ENCODE measurements at places on chromosomes 6 and 20.

DNA sequence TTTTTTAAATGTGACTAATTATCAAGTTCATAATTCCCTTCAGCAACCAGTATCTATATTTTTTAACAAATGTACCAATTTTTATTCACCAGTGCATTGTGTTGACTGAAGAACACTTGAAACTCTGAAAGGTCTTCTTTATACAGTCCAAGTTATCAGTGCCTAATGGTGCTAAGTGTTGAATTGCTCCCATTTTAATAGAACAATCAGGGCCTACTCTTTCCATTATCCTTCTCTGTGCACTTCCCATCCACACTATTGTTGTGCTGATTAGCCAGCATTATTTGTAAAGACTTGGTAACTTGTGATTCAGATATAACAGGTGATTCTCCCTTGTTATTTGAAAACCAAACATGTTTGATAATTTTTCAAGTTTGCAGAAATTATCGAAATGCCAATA lies 1209.7 kb upstream of the MAP3K7 start:
- no peak for DNase-seq

DNA sequence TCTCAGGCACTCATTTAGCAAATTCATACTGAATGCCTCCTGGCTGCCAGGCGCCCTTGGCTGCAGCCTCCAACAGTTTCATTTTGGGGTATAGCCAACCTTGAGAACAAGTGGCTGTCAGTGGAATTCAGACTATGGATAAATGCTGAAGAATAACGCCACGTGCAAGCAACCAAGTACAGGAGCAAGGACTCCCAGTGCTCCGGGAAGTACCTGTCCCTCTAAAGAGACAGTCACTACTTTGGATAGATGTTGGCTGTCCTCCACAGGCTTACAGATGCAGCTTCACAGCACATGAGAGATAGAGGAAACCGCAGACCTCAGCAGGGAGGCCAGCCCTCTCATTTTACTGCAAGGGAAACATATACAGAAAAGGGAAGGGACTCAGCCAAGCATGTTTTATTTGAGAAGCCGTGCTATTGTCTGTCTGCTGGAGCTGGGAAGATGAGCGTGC lies 658.2 kb downstream of the PTPRT start:
- peak; percentile 23 for DNase-seq

DNA sequence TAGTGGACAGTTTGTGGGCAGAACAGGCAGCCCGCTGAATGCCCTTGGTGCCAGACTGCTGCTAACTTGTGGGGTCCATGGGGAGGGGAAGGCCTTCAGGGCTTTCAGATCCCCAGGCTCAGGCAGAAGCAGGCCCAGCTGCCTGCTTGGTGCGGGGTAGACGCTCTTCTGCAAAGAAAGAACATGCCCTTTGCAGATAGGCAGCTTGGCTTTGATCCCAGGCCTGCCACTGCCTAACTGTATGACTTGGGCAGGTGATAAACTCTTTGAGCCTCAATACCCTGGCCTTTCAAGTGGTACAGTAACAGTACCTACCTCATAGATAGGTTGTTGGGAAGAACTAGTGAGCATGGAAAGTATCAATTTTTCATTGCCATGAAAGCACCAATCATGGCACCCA lies 28.4 kb downstream of the CHMP4B start:
- peak; percentile 94 for DNase-seq

GRCh38 chr6:125076482-125076742 lies 77.2 kb upstream of the TPD52L1 start:
- DNase-seq: no peak

DNA sequence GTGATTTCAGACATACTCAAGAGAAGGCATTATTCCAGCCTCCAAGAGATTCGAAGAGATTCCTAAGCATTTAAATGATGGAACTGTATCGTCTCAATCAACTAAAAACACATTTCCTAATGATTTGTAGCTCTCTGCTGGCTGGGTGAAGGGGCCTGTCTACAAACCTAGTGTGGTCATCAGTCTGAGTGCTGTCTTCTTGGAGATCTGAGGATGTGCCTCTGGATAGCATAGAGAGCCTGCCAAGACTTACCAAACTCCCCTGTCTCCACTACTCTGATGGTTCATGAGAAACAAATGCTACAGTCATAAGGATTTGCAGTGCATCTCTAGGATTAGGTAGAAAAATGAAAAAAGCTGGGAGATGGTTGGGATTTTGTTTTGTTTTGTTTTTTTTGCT lies 176.9 kb upstream of the CITED2 start:
- DNase-seq: no peak

DNA sequence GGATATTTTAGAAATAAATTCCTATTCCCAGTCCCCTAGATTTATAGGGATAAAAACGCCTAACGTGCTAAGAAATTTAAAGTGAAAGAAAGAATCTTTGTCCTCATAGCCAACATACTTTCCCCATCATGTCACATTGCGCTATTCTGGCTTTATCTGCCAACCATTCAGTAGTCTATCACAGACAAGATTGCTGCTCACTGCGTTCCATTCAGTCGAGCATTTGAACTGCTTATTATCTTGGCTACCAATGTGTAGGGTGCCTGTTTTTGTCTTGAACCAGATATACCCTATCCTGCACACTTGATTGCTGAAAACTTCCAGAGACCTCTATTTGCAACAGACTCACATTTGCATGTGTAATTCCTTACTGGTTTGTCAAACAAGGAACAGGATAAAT lies 751.5 kb downstream of the EPHA7 start:
- no peak for DNase-seq

DNA sequence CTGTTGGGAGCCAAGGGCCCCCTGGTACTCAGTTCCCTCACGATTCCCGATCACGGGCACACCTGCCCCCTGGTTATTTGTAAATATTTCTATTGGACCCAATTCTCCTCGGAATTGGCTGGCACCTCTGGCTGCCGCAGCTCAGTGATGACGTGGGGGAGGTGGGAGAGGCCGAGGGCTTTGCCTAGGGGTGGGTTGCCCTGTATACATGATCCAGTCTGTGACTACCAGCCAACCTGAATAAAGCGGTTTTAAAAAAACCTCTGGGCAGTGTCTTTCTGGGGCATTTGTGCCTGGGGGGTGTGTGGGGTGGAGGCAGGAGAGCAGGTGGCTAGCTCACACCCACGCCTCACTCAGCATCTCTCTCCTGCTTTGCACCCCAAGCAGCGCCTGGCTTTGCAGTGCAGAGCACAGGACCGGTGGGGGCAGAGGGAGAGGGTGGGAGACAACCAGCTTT lies 42.2 kb downstream of the VSTM2L start:
- DNase-seq: no peak

- DNase-seq: peak; percentile 86
Observed at GRCh38 chr6:593139-593906, 63.6 kb downstream of the HUS1B start.

GRCh38 chr6:22383016-22383415 lies 86.2 kb upstream of the PRL start:
- DNase-seq: no peak

- peak; percentile 74 for DNase-seq
Observed at GRCh38 chr6:39102071-39102820, 12.7 kb downstream of the SAYSD1 start.

DNA sequence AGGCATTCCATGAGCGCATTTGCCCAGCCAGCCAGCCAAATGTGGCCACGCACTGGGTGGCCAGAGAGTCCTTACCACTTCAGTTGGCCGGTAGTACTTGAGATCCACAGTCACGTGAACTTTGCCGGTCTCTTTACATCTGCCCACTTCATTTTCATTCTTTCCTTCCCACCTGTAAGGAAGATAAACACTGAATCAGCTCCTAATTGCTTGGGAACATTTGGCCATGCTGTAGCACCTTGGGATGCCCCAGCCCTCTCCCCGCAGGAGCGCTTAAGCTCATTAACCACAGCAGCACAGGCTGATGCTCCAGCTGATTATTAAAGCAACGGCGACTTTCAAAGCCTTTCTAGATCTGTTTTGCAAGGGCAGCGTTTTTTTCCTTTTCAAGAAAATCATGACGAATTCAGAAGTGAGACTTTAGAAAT lies 116.6 kb downstream of the FOXC1 start:
- no peak for DNase-seq

DNA sequence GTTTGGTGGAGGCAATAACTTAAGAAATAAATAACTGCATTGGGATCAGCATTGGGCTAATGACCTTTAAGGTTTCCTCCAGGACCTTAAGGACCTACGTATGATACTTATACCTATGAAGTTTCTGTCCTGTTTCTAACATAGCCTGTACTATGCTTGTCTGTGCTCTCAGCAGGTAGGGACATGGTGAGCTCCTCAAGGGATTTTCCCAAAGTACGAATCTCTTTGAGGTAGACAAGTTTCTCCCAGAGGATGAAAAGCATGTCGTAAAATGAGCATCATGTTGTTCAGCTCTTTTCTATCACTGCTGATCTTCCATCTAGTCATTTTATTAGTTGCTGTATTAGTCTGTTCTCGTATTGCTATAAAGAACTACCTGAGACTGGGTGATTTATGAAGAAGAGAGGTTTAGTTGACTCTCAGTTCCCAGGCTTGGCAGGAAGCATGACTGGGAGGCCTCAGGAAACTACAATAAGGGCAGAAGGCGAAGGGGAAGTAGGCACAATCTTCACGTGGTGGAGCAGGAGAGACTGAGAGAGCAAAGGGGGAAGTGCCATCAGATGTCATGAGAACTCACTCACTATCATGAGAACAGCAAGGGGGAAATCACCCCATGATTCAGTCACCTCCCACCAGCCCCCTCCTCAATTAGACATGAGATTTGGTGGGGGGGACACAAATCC lies 77.8 kb upstream of the TGM3 start:
- DNase-seq: peak; percentile 35

DNA sequence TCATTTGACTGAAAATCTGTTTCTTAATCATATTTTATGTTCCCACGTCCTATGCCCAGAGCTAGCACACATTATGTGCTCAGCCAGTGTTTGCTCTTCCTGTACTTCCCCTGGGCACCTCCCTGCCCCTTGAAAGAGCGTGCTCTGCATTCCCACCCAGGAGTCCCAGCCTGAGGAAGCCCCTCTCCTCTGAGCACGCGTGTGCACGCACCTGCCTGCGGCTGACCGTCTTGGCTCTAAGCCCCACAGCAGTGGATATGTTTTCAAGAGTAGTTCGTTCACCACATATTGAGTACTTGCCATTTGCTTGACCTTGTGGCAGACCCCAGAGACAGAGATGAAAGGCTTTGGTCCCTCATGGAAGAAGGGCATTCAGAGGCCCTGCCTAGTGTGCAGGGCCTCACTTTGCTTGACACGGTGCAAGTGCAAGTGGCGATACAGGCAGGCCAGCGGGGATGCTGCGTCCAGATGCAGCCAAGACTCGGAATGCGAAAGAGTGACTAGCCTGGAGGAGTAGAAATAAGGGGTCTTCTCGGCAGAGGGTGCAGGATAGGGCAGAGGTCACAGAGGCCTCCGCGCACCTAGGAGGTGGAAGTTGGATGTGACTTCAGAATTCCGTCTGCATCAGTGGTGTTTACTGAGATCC lies 14.1 kb downstream of the SYNDIG1 start:
- no peak for DNase-seq

DNA sequence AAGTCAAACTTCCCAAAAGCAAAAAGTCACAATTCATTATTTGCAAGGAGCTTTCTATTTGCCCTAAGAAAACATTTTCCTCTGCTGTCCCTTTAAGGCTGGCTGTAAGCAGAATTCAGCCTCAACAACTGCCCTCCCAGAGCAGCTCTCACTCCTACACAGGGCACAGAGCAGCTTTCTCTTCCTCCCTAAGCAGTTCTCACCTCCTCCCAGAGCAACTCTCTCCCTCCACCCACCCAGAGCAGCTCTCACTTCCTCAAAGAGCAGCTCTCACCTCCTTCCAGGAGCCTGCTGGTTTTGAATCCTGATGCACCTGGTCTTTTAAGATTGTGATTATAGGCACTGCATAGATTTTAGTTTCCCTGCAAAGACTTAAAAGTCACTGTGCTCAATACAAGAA lies 120.6 kb upstream of the TMEM181 start:
- no peak for DNase-seq

GRCh38 chr20:49887251-49888211 lies 27.8 kb downstream of the SPATA2 start:
- no peak for DNase-seq

- no peak for DNase-seq
Observed at GRCh38 chr6:1285556-1285955, 26.3 kb upstream of the FOXQ1 start.

GRCh38 chr6:42969934-42970333 lies 9.0 kb downstream of the PEX6 start:
- no peak for DNase-seq

GRCh38 chr6:137426007-137426689 lies 68.0 kb downstream of the OLIG3 start:
- no peak for DNase-seq

GRCh38 chr20:5192570-5193431 lies 66.0 kb downstream of the CDS2 start:
- no peak for DNase-seq

DNA sequence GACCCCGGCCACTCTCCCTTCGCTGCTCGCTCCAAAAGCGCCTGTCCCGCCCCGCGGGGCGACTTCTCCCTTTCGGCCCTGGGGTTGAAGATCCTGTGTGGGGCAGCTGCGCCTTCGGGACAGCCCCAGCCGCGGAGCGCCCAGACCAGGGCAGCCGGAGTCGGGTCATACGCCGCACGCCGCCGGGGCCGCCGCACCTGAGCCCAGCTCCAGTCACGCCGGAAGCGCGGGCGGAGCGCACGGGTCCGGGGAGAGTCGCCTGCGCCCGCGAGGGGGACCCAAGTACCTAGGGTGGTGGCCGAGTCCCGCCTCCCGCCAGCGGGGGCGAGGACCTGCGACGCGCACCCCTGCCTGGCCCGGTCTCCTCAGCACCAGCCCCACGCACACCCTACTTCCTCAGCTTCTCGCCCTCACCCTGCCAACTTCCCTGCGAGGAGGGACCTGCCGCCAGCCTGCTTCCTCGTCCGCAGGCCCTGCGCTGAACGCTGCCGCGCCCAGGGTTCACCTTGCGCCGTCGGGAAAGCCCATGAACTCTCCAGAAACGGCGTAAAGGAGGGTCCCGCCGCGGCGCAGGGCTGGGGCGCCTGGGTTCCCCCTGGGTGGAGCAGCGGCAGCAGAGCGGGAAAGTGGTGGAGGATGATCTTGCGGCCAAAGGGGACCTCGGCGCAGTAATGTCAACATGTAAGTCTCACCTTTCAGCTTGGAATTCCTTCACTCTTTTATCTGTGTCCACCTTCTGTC lies at the start of gene ADGRG6:
Gene ADGRG6 (plus strand): TSS at position 357 of the 741 bp plus-strand sequence. CDS start 323 bp downstream, at position 680.
- peak; percentile 63 for DNase-seq

DNA sequence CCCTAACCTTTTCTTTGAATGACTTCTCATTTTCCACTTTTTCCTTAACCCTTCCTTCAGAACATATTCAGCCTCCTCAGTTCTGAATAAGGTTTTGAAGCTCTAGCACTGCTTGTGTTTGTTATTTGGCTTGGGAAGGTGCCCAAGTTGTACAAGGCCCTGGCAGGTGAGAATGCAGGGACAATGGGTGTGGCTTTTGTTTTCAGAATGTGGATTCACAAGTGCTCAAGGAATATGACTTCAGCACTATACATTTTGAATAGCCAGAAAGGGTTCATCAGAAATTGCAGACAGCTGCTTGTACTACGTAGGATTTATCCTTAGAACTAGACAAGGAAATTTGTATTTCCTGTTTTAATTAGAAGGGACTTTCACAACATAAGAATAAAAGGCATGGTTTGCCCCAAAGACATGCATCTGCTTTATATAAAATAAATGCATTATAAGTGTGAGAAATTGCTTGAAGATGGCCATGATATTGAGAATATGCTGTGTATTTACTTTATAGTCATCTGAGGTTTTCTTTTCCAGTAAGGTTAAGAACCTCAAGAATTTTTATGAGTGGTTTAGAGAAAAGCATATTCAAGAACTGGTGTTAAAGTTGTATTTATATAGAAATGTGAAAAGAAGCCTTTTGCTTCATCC lies 29.3 kb upstream of the PRDM1 start:
- no peak for DNase-seq

- no peak for DNase-seq
Observed at GRCh38 chr6:83096791-83097190, 29.3 kb downstream of the DOP1A start.
